Brain pericyte (primary cell): ENCODE measurements at places on chromosomes 6 and 20.

- DNase-seq, result no peak
Measured at GRCh38 chr20:10861619-10862018, 187.8 kb upstream of the JAG1 start.

DNA sequence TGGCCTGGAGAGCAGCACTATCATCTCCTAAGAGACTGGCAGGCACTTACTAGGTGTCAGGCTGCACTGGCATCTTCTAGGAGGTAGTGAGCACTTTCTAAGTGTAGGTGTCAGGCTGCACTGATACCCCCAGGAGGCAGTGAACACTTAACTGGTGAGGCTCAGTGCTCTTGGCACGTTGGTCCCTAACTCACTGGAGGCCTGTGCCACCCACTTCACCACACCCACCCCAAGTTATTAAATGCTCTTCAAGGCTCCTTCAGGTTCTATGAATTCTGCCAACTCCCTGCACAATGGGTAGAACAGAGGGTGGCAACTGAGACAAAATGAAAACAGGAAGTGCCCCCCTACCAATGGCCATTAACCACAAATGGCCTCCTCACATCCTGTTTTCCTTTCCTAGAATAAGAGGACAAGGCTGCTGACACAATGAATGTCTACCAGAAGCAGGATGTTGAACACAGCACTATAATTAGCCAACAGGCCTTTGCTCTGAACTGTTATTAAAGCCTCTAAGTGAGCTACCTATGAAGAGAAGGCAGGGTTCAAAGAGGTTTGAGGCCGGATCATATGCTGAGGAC lies 29.4 kb downstream of the NCOA5 start:
- no peak for DNase-seq

GRCh38 chr6:73234733-73235132 lies 9.4 kb upstream of the KHDC1L start:
- no peak for DNase-seq

DNA sequence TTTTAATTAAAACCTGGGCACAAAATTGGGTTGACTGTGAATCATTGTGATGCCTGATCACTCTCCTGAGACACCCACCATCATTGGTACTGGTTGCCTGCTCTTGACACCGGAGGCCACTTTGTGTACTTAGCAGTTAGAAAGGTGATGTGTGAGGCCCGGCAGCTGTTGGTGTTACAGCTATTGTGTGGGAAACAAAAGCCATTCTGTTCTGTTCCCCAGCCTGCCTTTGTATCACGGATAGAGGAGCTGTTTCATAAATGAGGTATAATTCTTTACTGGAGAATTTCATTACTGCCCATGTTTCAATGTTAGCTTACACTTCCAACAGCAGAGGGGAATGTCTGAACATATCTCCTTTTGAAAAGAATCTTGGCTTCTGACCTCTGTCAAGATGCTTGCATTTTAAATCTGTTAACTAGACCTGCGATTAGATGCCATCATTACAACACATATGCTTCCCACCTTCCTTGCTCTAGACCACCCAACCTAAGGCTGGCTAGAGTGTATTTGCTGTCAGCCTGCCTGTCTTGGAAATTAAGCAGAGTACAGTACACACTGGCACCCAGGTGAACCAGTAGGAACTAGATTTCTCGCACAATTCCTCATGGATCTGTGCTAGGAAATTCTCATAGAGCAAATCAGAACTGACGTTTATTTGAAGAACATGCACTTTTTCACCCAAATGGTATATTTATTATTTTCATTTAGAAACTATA lies 142.4 kb upstream of the INSM1 start:
- DNase-seq, result no peak
